ENCODE measurements at places on chromosomes 6 and 20.

- no peak for DNase-seq
Observed at GRCh38 chr6:169291646-169292337, 38.1 kb upstream of the THBS2 start.

- DNase-seq: no peak
Observed at GRCh38 chr20:20303742-20304141, 64.2 kb upstream of the INSM1 start.

- no peak for DNase-seq
Observed at GRCh38 chr6:146429831-146430230, 113.8 kb upstream of the RAB32 start.

- DNase-seq: peak; percentile 39
Observed at GRCh38 chr20:20593447-20594170, 118.8 kb downstream of the RALGAPA2 start.

GRCh38 chr6:80454661-80455365, 348.3 kb downstream of the BCKDHB start:
- DNase-seq: peak; percentile 96

GRCh38 chr20:2213401-2213800, 82.4 kb upstream of the TGM3 start:
- no peak for DNase-seq

- DNase-seq: no peak
Observed at GRCh38 chr6:9481292-9482029, 933.4 kb downstream of the TFAP2A start.

DNA sequence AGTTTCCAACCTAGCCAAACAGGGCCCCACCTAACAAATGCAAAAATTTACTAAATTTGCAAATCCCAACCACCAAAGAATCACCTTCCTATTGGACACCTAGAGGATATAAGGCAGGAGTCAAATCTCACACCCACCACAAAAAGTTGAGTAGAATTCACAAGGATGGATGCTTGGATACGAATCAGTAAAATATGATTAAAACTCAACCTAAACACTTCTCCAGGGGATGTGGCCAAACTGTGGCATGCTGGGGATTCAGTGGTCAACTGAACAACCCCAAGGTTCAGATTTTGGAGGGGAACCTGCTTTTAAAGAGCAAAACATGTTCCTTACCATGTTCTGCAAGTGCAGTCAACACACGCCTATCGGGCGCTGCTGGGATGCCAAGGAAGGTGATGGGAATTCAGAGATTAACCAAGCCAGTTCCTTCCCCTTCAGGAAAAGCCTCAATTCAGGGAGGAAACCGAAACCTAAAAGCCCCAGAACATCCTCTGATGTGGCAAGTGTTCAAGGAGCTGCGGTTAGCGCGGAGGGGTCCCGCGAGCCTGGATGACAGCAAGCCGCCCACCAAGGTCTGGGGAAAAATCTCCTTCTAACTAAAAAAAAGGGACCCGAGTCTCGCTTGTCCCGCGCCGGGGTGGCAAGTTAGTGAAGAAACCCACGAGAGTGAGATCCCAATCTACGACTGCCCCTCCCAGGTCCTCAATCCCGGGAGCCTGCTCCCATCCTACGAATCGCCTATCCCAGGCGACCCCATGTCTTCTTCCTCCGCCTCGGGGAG, 902 bp downstream of the SAMHD1 start:
- DNase-seq: peak; percentile 20

DNA sequence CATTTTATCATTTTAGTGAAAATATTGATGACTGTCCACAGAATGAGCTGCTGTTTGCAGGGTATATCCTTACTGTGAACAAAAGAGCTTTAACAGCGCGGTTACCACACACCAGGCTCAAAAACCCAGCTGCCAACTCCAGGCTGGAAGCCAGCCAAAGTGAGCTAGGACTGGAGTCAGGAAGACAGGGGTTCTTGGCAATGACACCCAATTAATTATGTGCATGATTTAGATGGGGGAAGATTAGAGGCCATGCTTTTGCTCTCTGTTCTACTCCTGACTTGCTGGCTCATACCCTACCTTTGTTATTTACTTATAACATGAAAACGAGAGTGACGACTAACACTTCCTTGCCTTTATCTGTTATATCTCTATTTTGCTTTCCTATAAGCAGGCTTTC, 128.9 kb upstream of the SHLD1 start:
- peak; percentile 17 for DNase-seq

DNA sequence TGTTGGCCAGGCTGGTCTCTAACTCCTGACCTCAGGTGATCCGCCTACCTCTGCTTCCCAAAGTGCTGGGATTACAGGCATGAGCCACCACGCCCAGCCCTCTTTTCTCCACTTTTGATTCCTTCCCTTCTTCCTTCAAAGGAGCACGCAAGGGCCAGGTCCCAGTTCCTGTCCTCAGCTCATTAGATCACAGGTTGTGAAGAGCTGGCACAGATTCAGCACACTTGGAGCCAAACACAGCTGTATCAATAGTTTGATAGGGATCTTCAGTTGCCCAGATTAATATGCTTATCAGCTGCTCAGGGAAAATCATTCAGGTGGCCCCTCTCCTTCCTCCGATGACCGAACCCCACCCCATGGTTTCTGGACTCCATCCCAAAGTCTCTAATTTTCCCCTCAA, 14.4 kb upstream of the SLC22A23 start:
- no peak for DNase-seq

DNA sequence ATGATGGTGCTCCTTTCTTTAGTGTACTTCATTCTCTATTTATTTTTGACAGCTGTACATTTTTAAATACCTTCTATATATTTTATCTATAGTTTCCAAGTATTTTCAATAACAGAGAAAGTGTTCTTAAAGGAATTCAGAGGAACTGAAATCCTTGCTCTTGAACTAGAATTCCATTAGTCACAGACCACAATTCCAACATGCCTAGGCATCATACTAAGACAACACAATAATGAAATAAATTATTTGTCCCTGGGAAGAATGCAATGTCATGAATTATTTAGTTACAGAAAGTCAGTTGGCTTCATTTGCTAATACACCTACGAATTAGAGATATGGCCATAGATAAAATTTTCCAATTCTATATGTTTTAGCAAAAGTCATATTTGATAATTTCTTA, 671.2 kb downstream of the EPHA7 start:
- DNase-seq: no peak

- no peak for DNase-seq
Observed at GRCh38 chr6:147389463-147389862, 119.0 kb upstream of the SAMD5 start.

- peak; percentile 14 for DNase-seq
Observed at GRCh38 chr6:41040101-41040939, 1.3 kb upstream of the UNC5CL start.

GRCh38 chr6:67898875-67899274, 736.2 kb upstream of the ADGRB3 start:
- DNase-seq: no peak

- no peak for DNase-seq
Observed at GRCh38 chr6:12613811-12614210, 102.8 kb upstream of the PHACTR1 start.

DNA sequence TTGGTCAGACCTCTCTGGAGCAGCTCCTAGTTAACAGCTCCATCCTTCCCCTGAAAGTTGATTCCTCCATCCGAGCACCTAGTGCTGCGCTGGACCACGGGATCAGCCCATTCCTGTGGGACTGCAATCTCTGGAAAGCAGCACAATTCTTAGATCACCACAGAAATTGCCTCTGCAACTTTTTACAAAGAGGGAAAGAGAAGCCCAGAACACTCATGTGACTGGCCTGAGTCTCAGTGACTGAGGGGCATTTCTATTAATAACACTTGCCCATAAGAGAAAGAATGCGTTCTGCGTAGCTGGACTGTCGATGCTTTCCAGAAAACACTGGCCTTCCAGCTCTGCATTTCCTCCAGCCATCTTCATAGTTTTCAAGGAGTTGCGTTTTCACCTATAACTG, 18.3 kb downstream of the MPC1 start:
- no peak for DNase-seq

DNA sequence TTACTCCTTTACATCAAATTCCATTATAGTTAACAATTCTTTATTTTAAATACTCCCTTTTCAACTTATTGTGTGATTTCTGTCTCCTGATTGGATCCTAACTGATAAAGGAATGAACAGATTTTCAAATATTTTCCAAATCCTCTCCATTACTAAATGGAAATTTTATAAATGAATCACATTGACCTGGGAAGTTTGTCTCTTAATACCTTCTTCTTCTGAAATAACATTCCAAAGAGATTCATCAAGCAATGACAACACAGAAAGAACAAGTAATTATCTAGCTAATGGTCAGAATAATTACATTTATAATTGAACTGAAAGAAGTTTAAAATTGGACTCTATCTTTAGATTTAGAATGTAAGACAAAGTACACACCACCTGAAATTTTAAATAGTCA, 515.4 kb upstream of the PTCHD4 start:
- no peak for DNase-seq

DNA sequence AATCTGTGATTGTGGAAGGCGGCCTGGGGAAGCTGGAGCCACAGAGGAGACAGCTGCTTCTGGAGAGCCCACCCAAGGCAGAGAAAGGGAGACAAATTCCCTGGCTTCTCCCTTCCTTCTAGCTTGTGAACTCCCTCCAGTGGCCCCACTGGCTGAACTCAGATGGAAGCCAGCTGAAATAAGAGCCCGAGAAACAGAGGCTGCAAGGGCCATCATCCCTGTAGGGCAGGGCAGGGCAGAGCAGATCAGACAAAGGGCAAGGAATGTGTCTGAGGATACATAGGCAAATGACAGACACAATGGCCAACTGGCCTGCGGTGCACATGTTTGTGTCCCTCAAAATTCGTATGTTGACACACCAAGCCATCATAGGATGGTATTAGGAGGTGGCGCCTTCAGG, 25.3 kb downstream of the MDFI start:
- DNase-seq: no peak

GRCh38 chr6:96624957-96625356, 62.0 kb downstream of the FHL5 start:
- DNase-seq: no peak

- DNase-seq: no peak
Observed at GRCh38 chr6:86595641-86596040, 341.7 kb upstream of the HTR1E start.

GRCh38 chr6:25971187-25971821, 8.7 kb downstream of the TRIM38 start:
- peak; percentile 96 for DNase-seq

DNA sequence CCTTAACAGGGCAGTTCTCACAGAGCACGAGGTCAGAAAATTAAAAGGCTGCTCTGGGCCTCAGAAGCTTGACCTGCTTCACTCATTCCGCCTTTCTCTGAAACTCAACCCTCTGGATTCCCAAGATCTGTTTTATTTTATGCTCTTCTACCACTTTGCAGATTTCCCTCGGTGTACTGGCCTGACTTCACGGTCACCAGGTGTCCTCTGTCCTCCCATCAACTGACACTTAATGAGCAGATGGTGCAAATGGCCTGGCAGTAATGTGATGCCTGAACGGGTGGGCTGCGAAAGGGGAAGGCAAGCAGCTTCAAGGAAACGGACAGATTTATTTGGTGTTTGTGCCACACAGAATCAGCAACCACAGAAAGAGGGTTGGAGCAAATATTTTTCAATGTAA, 169.7 kb upstream of the TFAP2D start:
- DNase-seq: no peak

GRCh38 chr20:49161428-49162152, 26.5 kb downstream of the STAU1 start:
- DNase-seq: no peak

- no peak for DNase-seq
Observed at GRCh38 chr6:96391776-96392360, 129.7 kb upstream of the UFL1 start.

- no peak for DNase-seq
Observed at GRCh38 chr6:10599046-10599445, 77.9 kb downstream of the GCNT2 start.

GRCh38 chr6:142827991-142828390, 117.0 kb downstream of the HIVEP2 start:
- DNase-seq: no peak

- DNase-seq: no peak
Observed at GRCh38 chr20:8457978-8458377, 325.9 kb downstream of the PLCB1 start.

GRCh38 chr20:32983459-32984112, 20.6 kb downstream of the SUN5 start:
- no peak for DNase-seq

DNA sequence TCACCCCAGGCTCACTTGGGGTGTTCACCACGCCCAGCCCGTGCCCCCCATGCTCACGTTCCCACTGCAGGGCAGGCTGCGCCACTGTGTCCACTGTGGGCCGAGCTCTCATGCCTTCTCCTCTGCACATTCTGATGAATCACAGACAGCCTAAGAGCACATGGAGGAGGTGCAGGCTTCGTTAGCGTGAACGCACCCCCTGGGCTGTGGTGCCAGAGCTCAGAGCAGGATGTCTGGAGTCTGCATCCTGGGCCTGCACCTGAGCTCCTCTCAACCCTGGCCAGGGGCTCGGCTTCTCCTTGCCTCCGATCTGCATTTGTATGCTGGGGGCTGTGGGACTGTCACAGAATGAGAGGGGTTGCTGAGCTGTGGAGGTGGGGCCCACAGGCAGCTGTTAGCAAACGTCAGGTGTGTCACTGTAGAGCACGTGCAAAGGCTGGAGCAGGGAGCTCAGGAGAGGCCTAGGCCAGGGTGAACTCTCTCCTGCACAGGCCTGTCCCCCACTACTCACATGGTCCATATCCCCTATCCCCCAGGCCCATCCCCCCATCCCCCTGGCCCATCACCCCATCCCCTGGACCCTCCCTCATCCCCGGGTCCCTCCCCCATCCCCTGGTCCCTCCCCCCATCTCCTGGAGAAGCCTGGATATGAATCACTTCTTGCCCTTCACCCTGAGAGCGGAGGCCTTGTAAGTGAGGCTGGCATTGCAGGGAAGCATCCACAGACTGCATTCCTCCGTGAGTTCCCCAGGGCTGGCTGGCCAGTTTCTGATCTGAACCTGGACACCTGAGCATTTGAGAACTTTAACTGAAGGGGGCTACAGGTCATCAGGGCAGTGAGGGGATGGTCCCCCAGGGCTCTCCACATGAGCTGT, 309.5 kb downstream of the TAF4 start:
- no peak for DNase-seq

- DNase-seq: peak; percentile 9
Observed at GRCh38 chr6:30378290-30378937, 33.5 kb downstream of the RPP21 start.

DNA sequence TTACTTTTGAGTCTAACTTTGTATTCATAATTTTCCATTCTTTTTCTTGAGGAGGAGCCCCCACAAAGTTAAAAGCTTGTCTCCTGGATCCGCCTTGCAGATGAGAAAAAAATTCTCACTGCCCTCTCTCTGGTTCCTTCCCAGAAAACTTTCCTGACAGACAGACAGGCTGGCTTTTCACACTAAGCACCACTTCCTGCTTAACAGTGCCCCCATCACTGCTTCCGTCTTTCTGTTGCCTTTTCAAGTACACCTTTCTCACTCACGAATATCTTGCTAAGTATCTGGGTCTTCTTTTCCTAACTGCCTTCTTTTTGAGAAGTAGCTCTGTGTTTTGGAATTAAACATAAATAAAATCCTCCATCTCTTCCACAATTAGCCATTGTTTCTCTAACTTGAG, 19.8 kb upstream of the LMBRD1 start:
- no peak for DNase-seq

Data from fibroblast of skin of right quadriceps (primary cell).